Large intestine (tissue), 12 donors: ENCODE measurements at places on chromosomes 11 and 22.

- no peak for DNase-seq
Measured at GRCh38 chr11:133339495-133340140, 192.7 kb downstream of the OPCML start.

GRCh38 chr11:4185561-4185960, 91.0 kb downstream of the RRM1 start:
- DNase-seq = no peak

GRCh38 chr22:39176714-39177455, 24.4 kb upstream of the CBX7 start:
- DNase-seq = no peak

DNA sequence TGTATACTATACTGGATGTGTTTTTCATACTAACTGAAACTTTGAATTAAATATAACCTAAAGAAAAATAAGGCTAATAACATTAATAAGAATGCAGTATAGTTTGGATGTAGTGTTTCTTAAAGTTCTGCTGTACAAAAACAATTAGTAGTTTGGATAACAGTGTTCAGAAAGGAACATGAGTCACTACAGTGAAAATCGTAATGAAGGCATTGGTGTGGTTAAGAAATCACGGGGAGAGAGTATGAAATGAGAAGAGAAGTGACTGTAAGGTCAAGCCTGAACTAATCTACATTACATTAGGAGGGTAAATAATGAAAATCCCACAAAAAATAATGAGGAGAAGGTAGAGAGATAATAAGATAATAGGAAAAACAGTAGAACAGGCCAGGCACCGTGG, 726.6 kb upstream of the ARHGAP42 start:
- DNase-seq = no peak

- DNase-seq = no peak
Measured at GRCh38 chr11:44221992-44222391, 87.9 kb downstream of the ALX4 start.

GRCh38 chr11:29634244-29634643, 382.6 kb downstream of the KCNA4 start:
- no peak for DNase-seq

DNA sequence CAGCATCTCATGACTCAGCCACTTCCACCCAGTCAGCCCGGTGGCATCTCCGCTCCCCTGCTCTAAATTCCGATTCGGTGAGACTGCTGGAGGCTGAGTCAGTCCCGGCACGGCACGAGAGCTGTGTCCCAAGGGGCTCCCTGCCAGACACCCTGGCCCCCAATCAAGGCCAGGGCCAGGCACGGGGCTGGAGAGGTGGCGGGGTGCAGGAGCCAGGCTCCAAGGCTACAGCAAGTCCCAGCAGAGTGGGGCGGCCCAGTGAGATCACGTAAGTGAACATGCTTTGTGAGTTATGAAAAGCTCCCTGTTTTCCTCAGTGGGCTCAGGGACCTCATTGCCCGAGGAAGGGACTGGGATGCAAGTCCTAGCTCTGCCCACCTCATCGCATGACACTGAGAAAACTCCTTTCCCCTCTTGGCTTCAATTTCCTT, 3.0 kb downstream of the C11orf68 start:
- no peak for DNase-seq

GRCh38 chr11:107606141-107606540, 15.2 kb downstream of the ELMOD1 start:
- DNase-seq = no peak

- DNase-seq = no peak
Measured at GRCh38 chr22:38397189-38398085, 57.6 kb downstream of the KCNJ4 start.

GRCh38 chr11:128926437-128927107, 16.1 kb downstream of the TP53AIP1 start:
- DNase-seq = no peak
